ENCODE measurements at places on chromosomes 2 and 18. TPM values are rescaled to one million over a fixed set of nuclear protein-coding genes. Genes with fewer than 3 reads are reported as not detected.

DNA sequence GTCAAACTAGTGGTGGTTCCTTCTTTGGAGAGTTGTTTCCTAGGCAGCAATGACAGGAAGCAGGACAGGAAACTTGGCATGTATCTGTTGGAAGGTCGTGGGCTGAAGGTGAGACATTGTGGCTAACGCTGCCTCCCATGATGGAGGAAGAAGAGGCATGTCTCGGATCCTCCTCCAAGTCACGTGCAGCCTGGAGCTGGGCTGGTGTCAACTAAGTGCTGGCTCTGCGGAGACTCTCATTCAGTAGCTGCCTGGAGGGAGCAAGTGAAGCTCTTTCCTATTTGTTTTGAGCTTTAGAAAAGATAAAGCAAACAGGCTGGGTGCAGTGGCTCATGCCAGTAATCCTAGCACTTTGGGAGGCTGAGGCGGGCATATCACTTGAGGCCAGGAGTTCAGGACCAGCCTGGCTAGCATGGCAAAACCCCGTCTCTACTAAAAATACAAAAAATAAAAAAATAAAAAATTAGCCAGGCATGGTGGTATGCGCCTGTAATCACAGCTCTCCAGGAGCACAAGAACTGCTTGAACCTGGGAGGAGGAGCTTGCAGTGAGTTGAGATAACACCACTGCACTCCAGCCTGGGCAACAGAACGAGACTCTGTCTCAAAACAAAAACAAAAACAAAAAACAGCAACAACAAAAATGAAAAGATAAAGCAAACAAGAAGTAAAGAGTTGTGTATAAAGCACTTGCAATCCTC lies 28.2 kb upstream of the INO80C start:
- DNase-seq: no peak

GRCh38 chr2:144424559-144425240 lies 95.2 kb downstream of the ZEB2 start:
- DNase-seq: no peak

DNA sequence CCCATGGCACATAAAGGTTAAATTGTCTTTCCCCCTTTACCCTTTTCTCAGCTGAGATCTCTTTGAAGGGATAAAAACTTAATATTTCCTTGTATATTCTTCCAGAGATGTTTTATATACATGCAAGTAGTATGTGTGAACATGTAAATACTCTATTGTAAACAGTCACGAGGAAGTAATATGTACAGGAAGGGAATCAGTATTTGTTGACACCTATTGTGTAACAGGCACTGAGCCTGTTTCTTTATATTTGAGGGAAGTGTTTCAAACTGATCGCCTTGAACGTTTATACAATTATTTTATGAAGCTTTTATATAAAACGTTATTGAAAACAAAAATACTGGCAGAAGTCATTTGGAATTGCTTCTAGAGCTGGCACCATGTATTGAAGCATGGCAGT lies 13.2 kb downstream of the RALBP1 start:
- no peak for DNase-seq

DNA sequence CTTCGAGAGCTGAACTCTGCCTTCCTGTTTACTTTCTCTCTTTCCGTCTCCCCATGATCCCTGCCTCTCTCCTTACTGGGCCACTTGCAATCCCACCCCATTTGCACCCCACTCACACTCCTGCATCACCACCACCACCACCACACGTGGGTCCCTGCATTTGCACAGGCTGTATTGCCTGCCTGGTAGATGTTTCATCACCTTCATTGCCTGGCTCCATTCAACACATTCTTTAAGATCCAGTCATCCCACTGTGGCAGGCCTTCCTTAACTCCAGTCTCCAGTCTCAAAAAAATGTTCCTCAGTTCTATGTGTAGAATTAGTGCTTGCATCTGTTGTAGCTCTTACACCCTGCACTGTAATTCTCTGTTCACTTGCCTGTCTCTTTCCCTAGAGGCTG lies 13.9 kb downstream of the NOSTRIN start:
- no peak for DNase-seq

DNA sequence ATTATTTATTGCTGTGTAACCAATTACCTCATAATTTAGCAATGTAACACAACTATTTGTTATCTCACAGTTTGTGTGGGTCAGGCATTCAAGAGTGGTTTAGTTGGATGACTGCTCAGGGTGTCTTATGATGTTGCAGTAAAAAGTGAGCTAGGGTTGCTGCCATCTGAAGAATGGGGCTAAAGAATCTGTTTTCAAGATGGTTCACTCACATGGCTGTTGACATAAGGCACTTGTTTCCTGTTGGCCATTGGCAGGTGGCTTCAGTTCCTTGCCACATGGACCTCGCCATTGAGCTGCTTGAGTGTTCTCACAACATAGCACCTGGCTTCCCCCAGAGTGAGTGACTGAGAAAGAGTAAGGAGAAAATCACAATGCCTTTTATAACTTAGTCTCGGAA lies 123.2 kb downstream of the TMEM17 start:
- DNase-seq: no peak

GRCh38 chr2:239312081-239312511 lies 88.7 kb downstream of the HDAC4 start:
- DNase-seq: no peak

- DNase-seq: no peak
Observed at GRCh38 chr2:68060652-68061051, 2.2 kb downstream of the C1D start.

DNA sequence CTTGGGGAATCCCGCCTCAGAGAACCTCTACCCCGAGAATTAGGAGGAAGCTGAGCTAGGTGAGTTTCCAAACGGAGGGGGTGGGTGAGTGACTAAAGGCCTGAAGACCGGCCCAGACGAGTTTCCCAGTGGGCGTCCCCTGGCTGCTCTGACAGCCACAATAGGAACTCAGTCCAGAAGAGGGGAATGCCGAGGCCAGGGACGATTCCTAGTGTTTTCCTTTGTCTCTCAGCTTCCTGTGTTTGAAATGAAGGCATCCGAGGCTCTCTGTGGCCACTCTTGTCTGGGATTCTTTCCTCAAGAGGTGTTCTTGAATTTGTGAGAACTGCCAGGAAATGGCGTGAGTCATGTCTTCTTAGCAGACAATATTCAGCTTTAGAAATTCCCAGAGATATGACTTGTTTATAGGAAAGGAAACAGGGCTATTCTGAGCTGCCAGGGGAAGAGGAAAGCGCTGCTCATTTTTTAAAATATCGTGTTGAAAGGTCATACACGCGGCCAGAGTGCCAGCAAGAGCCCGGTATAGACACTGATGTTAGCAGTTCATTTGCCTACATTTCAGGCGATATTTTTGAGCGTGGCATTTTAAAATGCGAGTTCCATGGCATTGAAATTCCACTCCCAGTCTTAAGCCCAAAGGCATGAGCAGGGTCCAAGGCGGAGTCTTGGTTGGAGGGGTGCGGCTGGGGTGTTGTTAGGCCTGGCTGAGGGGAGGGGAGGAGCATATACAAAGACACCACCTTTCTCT lies 169.1 kb upstream of the KLF7 start:
- DNase-seq: peak; percentile 54

DNA sequence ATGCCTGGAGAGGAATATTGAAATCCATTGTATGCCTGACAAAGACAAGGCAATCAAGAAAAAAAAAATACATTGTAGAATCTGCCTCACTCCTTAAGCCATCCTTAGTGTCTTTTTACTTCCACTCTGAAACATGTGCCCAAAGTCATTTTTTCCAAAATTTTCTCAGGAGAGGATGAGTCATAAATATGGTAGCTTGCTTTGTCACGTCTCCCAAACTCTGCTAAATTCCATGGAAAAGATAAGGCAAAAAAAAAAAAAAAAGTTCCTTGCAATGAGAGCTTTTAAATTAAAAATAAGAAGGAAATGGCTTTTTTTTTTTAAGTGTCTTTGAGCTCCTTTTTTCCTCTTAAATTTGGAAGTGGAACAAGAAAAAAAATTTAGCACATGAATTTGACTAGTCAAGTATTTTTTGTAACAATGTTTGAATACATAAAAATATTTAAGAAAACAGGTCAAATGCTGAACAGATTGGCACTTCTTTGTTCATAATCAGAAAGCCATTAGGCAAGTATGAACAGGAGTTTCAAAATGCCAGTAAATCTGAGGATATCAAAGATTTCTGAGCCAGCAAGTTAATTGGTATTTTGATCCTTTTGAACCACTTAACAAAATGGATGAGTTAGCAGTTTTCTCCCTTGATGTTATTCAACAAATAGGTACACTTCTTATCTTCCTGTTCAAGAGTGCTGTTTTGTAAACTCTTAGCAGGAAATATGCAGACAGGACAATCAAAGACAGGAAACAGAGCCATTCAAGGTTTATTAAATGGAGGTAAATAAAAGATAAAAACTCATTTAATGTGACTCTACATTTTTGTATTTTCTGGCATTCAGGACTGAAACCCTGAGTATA lies 247.3 kb upstream of the SP5 start:
- DNase-seq: no peak

GRCh38 chr2:101018934-101019333 lies 16.8 kb downstream of the RPL31 start:
- DNase-seq: no peak

DNA sequence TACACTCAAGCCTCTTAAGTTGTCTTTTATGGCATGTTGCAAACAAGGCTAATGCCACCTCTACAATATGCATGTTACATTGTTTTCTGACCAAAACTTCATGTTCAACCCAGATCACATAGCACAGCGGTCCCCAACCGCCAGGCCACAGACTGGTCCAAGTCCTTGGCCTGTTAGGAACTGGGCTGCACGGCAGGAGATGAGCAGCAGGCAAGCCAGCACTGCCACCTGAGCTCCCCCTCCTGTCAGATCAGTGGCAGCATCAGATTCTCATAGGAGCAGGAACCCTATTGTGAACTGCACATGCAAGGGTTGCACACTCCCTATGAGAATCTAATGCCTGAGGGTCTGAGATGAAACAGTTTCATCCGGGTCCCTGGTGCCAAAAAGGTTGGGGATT lies 324.8 kb upstream of the CHAC2 start:
- no peak for DNase-seq

- no peak for DNase-seq
Observed at GRCh38 chr2:238202326-238203093, 985 bp downstream of the ILKAP start.

DNA sequence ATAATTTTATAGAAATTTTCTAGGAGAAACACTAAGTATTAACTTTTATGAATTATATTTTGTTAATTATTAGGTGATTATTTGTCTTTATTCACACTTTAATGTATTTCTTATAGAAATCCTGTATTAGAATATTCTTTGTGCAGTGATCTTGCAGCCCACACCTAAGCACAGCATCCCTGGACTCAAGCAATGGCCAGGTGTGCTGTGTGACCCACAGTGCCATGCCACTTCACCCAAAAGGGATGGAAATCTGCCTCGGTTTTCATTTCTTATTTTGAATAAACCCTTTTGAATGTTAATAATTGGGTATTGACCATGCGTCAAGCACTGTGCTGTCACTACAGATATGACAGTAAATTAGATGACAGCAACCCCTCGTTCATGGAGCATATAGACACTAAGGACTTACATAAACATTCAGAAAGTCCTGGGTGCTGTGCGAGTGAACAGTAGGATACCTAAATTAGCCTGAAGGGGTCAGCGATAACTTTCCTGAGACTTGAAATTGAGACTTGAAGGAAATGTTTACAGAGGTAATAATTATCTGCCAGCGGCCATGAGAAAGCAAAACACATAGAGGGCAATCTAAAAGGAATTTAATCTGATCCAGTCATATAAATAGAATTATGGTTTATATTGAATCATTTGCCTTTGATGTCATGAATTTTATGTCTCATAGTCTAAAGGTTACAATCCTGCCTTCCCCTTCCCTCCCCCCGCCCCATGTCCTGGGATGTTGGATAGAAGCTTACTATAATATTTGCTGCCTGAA lies 52.7 kb upstream of the CALCRL start:
- DNase-seq: peak; percentile 69

DNA sequence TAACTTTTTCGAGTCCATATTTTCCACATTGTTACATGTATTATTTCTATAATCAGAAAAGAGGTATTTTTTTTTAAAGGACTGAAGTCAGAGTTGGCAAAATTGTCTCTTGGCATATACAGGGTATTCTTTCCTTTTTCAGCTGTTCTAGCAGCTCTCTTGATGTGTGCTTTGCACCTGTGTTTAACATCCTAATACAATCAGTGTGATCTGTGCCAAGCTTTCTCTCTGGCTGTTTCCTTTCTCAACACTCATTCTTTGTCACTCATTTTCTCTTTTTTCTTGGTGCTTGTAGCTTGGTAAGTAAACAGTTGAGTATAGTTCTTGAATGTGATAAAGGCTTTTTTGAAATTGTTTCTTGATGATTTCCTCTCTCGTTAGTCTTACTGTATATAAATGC lies 9.2 kb downstream of the RNMT start:
- DNase-seq: no peak

DNA sequence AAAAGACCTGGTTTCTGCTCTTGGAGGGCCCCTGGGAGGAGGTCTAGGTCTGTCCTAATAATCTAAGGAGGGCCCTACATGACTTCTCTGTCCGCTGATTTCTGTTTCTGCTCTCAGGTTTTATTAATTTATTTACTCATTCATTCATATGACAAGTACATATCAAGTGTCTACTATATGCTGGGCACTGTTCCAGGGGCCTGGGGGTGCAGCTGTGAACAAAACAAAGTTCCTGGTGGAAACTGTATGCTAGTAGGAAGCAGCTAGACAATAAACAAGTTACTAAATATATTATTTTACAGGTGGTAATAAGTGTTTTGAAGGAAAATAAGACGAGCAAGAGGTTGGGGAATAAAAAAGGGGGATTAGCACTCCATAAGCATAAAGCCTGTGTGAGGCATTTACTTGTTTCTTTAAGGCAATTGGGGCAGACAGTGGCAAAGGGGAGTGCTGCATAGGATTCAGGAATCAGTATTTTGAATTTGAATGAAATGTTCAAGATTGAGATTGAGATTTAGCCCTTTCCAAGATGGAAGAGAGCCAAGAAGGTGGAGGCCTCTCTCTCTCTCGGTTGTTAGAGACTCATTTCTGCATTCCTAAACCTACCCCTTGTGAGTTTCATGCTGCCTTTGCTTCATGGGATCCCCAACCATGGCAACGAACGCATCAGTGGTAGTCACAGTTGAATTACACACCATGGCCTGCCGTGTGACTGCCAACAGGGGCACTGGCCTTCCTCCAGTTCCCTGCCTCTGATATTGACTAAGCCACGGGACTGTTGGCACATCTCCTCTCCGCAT lies 28.3 kb downstream of the DRC1 start:
- DNase-seq: no peak

- DNase-seq: no peak
Observed at GRCh38 chr2:170711774-170712652, 3.1 kb upstream of the SP5 start.

GRCh38 chr2:127829845-127830246 lies 18.9 kb upstream of the WDR33 start:
- DNase-seq: no peak

GRCh38 chr2:20218331-20219320 lies 6.3 kb downstream of the SDC1 start:
- DNase-seq: no peak

The IL36RN gene
- not detected for total RNA-seq

The CHRND gene
- not detected for total RNA-seq

The IGFBP5 gene
- 0.26 TPM for total RNA-seq

The RND3 gene
- 83.4 TPM for total RNA-seq

The DSG4 gene
- not detected for total RNA-seq

The SLC4A5 gene
- 0.84 TPM for total RNA-seq

The C1QL2 gene
- total RNA-seq: not detected

The PAX8 gene
- 50.7 TPM for total RNA-seq
